ENCODE measurements at places on chromosomes 2 and 18.

- no peak for DNase-seq
Observed at GRCh38 chr2:106749823-106750222, 136.1 kb downstream of the ST6GAL2 start.

GRCh38 chr2:113896791-113897190, 6.9 kb downstream of the ACTR3 start:
- no peak for DNase-seq

DNA sequence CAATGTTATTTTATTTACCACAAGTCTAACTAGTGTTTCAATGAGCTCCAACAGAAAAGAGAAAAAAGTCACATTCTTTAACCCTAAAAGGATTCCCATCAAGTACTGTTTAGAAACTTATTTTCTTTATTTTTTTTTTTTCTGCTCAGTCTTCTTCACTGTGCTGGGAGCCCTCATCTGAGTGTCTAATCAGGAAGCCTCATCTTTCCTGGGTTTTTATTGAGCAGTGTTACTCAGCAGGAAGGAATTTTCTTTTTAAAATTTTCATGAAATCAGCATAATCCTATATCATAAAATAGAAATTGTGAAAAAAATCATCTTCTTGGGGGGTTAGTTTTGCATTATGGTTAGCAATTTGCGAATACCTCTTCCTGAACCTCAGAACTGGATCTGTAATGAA, 453.8 kb downstream of the CDH2 start:
- DNase-seq, result no peak

DNA sequence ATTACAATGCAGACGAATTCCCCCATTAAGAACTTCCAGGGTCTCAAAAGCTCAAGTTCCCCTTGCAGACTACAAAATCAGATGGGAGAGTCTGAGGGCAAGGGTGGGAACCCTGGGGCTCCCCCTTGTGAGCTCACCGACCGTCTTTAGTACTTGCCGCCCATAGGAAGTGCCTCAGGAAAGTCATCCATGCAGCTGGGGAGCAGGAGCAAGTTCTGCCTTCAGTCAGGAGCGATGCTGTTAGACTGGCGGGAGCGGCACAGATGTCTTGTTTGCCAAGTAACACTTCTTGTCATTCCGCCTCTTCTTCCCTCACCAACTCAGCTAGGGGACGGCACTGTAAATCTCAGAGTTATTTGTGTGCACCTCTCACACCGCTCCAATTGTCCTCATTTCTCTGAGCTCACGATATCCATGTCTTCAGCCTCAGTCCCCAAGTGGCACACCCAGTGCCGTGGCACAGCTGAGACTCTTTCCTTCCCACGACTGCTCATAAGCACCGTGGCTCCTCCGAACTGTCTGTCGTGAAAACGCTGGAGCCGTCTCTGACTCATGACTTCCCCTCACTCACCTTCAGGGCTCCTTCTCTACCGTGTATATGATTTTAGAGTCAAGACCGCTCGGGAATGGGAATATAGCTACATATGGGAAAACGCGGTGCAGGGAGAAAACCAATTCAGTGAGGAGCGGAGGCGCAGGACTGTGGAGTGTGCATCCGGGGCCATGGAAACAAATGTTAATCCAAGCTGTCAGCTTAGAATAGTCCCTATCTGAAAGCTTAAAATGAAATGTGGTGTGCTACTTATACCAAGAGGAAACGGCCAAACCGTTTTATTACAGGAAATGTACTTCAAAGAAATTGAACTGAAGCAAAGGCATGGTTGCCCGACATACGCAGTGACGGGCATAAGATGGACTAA, 34.0 kb downstream of the UXS1 start:
- DNase-seq, result peak; percentile 41

- no peak for DNase-seq
Observed at GRCh38 chr2:206031162-206031784, 54.7 kb downstream of the INO80D start.

DNA sequence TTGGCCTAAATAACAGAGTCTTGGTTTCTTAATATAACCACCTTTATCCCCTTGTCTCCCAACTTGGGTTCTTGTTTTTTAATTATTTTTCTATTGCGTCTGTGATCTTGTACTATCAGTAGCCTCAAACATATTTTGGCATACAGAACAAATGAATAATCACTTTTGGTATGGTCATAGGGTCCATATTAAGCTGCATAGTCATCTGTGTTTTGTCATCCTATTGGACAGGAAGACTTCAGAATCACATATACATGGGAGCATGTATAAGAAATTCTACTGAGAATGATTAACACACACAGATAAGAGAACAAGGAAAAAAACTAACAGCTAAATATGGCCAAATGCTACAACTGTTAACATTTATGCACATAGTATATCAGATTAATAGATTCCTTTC, 126.0 kb downstream of the MEP1B start:
- no peak for DNase-seq

GRCh38 chr2:217906798-217907197, 96.0 kb downstream of the TNS1 start:
- no peak for DNase-seq

GRCh38 chr2:204770735-204771134, 225.5 kb downstream of the PARD3B start:
- DNase-seq, result no peak
